ENCODE measurements at places on chromosomes 11 and 22. TPM values are rescaled to one million over a fixed set of nuclear protein-coding genes. Genes with fewer than 3 reads are reported as not detected.

DNA sequence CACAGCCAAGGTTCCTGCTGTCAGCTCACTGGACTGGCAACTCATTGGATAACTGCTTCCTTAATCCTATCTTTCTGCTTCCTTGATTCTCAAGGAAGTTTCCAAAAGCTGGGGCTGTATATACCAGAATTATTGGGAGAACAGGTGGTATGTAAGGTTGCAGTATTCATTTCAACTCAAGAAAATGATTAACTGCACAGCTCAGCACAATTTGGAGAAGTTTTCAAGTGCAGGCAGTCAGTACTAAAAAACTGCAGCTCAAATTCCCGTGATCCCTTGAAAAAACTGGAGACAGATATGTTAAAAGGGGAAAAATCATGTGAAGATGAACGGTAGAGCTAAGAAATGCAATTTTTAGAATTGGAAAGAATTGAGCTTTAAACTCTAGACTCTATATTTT, 44.4 kb downstream of the GRM5 start:
- H3K4me3 ChIP-seq: no peak overlapping the region
- H3K27ac ChIP-seq: no peak overlapping the region
- no peak for DNase-seq
- no peaks in the 10 kb centered on the region for H3K4me1 ChIP-seq
- H3K27me3 ChIP-seq: no peaks in the 10 kb centered on the region
- H3K36me3 ChIP-seq: no peaks in the 10 kb centered on the region

- H3K4me1 ChIP-seq: peaks cover 16% of the 10 kb centered on the region
- H3K4me3 ChIP-seq: peak within 1 kb of the TSS; percentile 73
- H3K36me3 ChIP-seq: no peaks in the 10 kb centered on the region
- H3K27me3 ChIP-seq: no peaks in the 10 kb centered on the region
Observed at GRCh38 chr11:75351541-75351790, at the start of gene ARRB1. TSS of gene ARRB1 (minus strand) at chr11:75351661. CDS start at chr11:75351607, 54 bp downstream.

GRCh38 chr22:22203048-22203971, 41.3 kb upstream of the VPREB1 start:
- no peaks in the 10 kb centered on the region for H3K36me3 ChIP-seq
- H3K27me3 ChIP-seq: no peaks in the 10 kb centered on the region
- H3K4me1 ChIP-seq: peaks cover 11% of the 10 kb centered on the region
- no peak overlapping the region for H3K27ac ChIP-seq
- DNase-seq: no peak
- no peak overlapping the region for H3K4me3 ChIP-seq

- no peaks in the 10 kb centered on the region for H3K36me3 ChIP-seq
- no peak overlapping the region for H3K4me3 ChIP-seq
- H3K4me1 ChIP-seq: no peaks in the 10 kb centered on the region
- no peak for DNase-seq
Observed at GRCh38 chr22:35947794-35948425, 80.7 kb downstream of the RBFOX2 start.

- no peak for DNase-seq
- no peaks in the 10 kb centered on the region for H3K27me3 ChIP-seq
- H3K4me1 ChIP-seq: peaks cover 10% of the 10 kb centered on the region
- no peaks in the 10 kb centered on the region for H3K36me3 ChIP-seq
- H3K27ac ChIP-seq: no peak overlapping the region
- H3K4me3 ChIP-seq: no peak overlapping the region
Observed at GRCh38 chr11:126083829-126084607, 21.4 kb upstream of the CDON start.

GRCh38 chr11:73889536-73889935, 12.7 kb downstream of the PAAF1 start:
- H3K36me3 ChIP-seq: no peaks in the 10 kb centered on the region
- no peak overlapping the region for H3K27ac ChIP-seq
- H3K4me3 ChIP-seq: no peak overlapping the region
- DNase-seq: no peak
- no peaks in the 10 kb centered on the region for H3K4me1 ChIP-seq

GRCh38 chr11:20511982-20512381, 87.4 kb upstream of the SLC6A5 start:
- DNase-seq: no peak
- no peaks in the 10 kb centered on the region for H3K36me3 ChIP-seq
- no peaks in the 10 kb centered on the region for H3K27me3 ChIP-seq

DNA sequence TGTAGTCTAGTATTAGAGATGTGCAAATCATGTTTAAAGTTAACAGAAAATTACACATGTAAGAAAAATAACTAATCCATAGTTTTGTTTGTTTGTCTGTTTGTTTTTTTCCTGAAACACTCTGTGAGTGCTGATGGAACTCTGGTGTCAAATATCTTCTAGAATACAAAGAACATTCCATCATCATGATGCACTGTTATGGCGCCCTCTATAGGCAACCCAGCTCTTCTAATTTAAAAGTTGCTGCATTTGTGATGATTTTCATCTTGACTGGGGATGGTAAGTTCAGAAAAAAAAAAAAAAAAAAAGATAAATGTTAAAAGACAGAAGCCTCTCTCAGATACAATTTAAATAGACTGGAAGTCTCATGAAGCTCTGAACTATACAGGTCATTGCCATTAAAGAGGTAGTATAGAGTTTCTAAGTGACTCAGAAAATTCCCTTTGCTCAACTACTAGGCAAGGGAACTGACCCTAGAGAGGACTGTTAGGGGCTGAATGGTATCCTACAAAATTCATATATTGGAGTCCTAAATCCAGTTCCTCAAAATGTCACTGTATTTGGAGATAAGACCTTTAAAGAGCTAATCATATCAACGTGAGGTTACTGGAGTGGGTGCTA, 597.2 kb upstream of the ANO3 start:
- no peaks in the 10 kb centered on the region for H3K4me1 ChIP-seq
- no peaks in the 10 kb centered on the region for H3K27me3 ChIP-seq
- H3K4me3 ChIP-seq: no peak overlapping the region
- H3K36me3 ChIP-seq: no peaks in the 10 kb centered on the region
- DNase-seq: no peak

DNA sequence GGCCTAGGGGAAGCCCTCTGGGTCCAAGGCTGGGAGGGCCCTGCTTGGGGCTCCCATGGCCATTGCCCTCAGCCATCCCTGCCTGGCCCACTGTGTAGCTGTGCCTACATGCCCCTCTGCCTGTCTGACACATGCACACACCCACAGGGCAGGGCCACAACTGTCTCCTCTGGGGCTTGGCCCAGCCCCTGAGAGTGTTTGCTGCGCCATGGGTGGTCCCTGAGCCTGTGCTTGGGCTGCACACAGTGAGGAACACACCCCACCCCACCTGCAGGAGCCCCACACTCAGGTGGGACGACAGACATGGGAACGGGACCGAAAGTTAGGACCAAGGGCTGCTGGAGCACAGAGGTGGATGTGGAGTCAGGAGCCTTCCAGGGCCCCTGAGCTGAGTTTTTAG, 489.5 kb downstream of the TBC1D22A start:
- DNase-seq: no peak
- no peaks in the 10 kb centered on the region for H3K4me1 ChIP-seq
- H3K36me3 ChIP-seq: no peaks in the 10 kb centered on the region
- H3K4me3 ChIP-seq: no peak overlapping the region
- H3K27ac ChIP-seq: no peak overlapping the region
- H3K27me3 ChIP-seq: no peaks in the 10 kb centered on the region

- peaks cover 21% of the 10 kb centered on the region for H3K36me3 ChIP-seq
- no peak for DNase-seq
- H3K27me3 ChIP-seq: no peaks in the 10 kb centered on the region
- H3K27ac ChIP-seq: no peak overlapping the region
- H3K4me1 ChIP-seq: peaks cover 13% of the 10 kb centered on the region
- no peak overlapping the region for H3K4me3 ChIP-seq
Observed at GRCh38 chr22:28750471-28750881, 8.6 kb downstream of the HSCB start.

GRCh38 chr11:132357811-132358572, 987.6 kb downstream of the NTM start:
- H3K27ac ChIP-seq: peak overlapping the region; percentile 91
- peak overlapping the region; percentile 51 for H3K4me3 ChIP-seq
- H3K36me3 ChIP-seq: no peaks in the 10 kb centered on the region
- H3K4me1 ChIP-seq: peaks cover 44% of the 10 kb centered on the region
- no peaks in the 10 kb centered on the region for H3K27me3 ChIP-seq

- H3K4me3 ChIP-seq: no peak overlapping the region
- no peaks in the 10 kb centered on the region for H3K27me3 ChIP-seq
- no peak overlapping the region for H3K27ac ChIP-seq
Observed at GRCh38 chr11:65593518-65594414, 1.8 kb downstream of the KCNK7 start.

GRCh38 chr11:119121811-119122124, 388 bp downstream of the HINFP start:
- H3K4me3 ChIP-seq: peak overlapping the region; percentile 92
- no peak for DNase-seq
- H3K27me3 ChIP-seq: no peaks in the 10 kb centered on the region
- H3K4me1 ChIP-seq: peaks cover 13% of the 10 kb centered on the region
- H3K27ac ChIP-seq: peak overlapping the region; percentile 51
- H3K36me3 ChIP-seq: no peaks in the 10 kb centered on the region

DNA sequence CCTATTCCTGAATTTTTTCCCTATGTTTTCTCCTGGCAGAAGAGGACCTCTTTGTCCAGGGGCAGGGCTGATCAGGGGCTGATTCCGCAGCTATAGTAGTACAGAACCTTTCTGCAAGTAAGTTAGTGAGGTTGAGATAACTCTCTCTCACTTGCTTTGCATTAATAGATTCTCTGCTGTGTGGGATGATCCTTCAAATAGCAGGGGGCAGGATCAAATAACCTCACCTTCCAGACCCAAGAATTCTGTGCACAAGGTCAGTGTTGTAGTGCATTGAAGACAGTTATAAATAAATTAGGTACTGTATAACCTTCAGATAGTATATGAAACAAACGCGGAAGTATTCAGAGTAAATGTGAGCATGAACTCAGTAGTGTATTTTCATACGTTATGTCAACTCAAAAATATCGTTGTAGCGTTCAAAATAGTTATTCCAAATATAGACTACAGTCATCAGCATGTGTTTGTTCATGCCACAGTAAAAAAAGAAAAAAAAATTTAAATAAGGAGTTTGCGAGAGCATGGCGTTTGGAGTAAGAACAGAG, 278 bp downstream of the MMP26 start:
- DNase-seq: no peak
- H3K27me3 ChIP-seq: no peaks in the 10 kb centered on the region
- no peaks in the 10 kb centered on the region for H3K4me1 ChIP-seq
- no peak overlapping the region for H3K27ac ChIP-seq

DNA sequence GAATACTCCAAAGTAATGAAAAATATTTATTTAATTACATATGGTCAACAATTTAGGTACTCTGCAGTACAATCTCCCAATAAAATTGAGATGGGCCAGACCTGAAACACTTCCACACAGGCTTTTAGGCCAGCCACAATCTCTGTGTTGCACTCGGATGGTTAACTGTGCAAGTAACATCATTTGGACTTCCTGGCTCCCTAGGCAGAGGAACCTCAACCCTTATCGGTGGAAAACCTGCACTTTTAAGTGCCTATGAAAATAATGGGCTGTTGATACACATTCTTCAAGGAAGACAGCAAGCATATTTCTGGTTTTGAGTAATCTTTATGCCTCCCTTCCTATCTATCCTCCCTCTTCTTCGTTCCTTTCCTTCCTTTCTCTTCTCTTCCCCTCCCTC, 343.1 kb downstream of the SOX6 start:
- no peaks in the 10 kb centered on the region for H3K36me3 ChIP-seq
- no peak overlapping the region for H3K27ac ChIP-seq
- no peaks in the 10 kb centered on the region for H3K4me1 ChIP-seq
- no peak for DNase-seq
- H3K4me3 ChIP-seq: no peak overlapping the region
- no peaks in the 10 kb centered on the region for H3K27me3 ChIP-seq

DNA sequence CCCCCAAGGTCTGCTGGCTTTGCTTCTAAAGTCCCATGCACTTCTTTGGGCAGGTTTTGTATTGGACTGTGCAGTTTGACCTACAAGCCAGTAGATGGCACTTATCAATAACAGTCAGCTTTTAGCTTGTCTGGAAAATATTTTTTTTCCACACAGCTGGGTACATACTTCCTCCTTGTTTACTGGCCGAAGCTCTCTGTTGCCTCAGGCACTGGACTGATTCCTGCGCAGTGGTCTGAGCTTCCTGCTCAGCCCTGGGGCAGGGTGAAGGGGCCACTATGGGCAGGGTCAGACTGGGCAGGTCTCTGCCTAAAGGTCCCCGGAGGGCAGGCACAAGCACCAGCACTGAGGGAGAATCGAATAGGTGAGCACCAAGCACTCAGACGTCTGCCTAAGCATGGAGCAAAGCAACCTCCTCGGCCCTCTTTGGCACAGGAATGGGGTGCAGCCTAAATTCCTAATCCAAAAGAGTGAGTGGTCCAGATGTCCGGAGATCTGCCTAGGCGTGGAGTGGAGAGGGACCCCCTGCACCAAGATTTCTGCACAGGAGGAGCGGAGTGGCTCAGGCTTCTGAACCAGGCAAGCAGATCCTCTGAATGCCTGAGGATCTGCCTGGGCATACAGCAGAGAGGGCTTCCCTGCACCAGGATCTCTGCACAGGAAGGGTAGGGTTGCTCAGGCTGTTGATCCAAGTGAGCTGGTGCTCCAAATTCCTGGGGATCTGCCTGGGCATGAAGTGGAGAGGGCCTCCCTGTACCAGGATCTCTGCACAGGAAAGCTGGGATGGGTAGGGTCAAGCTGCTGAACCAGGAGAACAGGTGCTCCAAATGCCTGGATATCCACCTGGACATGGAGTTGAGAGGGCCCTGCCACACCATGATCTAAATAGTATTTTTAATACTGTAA, 105.9 kb upstream of the C11orf58 start:
- no peaks in the 10 kb centered on the region for H3K4me1 ChIP-seq
- H3K4me3 ChIP-seq: no peak overlapping the region
- no peaks in the 10 kb centered on the region for H3K27me3 ChIP-seq

DNA sequence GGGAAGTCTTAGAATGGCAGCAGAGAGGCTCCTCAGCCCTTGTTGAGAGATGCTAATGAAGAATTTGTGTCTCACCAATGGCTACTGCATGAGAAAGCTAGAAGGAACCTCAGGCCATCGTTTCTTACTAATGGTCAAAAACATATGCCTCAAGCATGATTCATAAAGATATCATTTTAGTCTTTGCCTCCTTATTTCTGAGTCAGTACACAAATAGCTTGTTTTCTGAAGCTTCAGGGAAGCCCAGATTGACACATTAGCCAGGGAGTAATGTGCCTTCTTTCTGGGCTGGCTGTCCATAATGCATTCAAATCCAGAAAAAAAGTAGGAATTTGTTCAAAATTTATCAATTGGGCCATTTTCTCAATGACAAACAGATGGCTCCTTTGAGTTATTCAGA, 169.4 kb upstream of the ZBED5 start:
- no peak overlapping the region for H3K4me3 ChIP-seq
- no peaks in the 10 kb centered on the region for H3K36me3 ChIP-seq
- H3K27me3 ChIP-seq: no peaks in the 10 kb centered on the region
- no peak overlapping the region for H3K27ac ChIP-seq

GRCh38 chr11:68933605-68934320, 30.1 kb downstream of the IGHMBP2 start:
- H3K27ac ChIP-seq: no peak overlapping the region
- no peaks in the 10 kb centered on the region for H3K27me3 ChIP-seq
- no peak overlapping the region for H3K4me3 ChIP-seq
- H3K4me1 ChIP-seq: no peaks in the 10 kb centered on the region
- H3K36me3 ChIP-seq: peaks cover 37% of the 10 kb centered on the region

The PRR5 gene
- total RNA-seq: 4.5 TPM

The GAB2 gene
- total RNA-seq: 12.0 TPM

The MRGPRE gene
- total RNA-seq: not detected

The TMA7B gene
- total RNA-seq: 2.2 TPM

The NELL1 gene
- total RNA-seq: not detected

The TALDO1 gene
- total RNA-seq: 227 TPM

The POLA2 gene
- total RNA-seq: 46.2 TPM

The SNU13 gene
- 236 TPM for total RNA-seq

The CARNS1 gene
- 0.19 TPM for total RNA-seq

The CAVIN3 gene
- total RNA-seq: 8.6 TPM

Measured in GM12878 (cell line).